ENCODE measurements at places on chromosomes 1 and 21.

- DNase-seq: peak; percentile 87
These were observed 105.3 kb upstream of the SERBP1 start for GRCh38 chr1:67535474-67535873.

DNA sequence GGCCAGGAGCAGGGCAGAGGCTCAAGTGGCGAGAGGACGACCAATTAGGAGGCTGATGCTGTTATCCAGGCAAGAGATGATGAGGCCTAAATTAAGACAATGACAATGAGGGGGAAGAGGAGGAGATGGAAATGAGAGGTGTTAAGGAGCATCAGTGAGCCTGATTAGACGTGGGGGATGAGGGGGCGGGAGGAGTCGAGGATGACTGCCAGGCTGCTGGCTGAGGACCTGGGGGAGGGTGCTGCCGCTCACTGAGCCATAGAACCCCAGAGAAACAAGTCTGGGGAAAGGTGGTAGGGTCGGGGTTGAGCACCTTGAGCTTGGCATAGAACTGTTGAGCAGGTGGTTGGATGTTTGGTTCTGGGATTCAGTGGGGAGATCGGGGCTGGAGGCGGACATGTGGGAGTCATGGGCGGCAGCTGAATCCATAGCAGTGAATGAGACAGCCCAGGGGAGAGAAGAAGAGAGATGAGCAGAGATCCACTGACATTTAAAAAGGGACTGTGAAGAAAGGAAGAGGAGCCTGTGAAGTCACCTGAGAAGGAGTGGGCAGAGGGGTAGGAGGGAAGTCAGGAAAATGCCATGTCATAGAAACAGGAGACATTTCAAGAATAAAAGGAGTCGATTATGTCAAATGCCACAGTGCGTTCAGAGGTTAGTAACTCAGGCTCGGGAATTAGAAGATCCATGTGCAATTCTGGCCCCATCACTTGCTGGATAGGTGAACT, 28.5 kb downstream of the DLGAP3 start:
- no peak for DNase-seq

GRCh38 chr1:47436304-47436978, 1.4 kb upstream of the FOXD2 start:
- peak; percentile 65 for DNase-seq

- DNase-seq: no peak
These were observed 9.1 kb downstream of the EXO1 start for GRCh38 chr1:241857131-241857530.

GRCh38 chr1:100736746-100737145, 17.2 kb downstream of the VCAM1 start:
- DNase-seq: peak; percentile 83

- peak; percentile 72 for DNase-seq
These were observed 53.0 kb downstream of the DMRTB1 start for GRCh38 chr1:53511933-53512806.

DNA sequence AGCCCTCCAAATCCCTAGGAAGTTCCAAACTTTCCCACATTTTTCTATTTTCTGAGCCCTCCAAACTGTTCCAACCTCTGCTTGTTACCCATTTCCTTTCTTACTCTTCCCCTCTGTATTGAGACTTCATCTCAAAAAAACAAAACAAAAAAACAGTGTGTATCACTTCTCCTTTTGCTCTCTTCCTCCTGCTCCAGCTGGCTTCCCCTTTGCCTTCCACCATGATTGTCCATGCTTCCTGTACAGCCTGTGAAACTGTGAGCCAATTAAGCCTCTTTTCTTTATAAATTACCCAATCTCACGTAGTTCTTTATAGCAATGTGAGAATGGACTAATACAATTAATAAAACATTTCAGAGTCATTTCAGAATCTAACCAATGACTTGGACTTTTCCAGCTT, 69.6 kb upstream of the KRTAP19-8 start:
- no peak for DNase-seq

DNA sequence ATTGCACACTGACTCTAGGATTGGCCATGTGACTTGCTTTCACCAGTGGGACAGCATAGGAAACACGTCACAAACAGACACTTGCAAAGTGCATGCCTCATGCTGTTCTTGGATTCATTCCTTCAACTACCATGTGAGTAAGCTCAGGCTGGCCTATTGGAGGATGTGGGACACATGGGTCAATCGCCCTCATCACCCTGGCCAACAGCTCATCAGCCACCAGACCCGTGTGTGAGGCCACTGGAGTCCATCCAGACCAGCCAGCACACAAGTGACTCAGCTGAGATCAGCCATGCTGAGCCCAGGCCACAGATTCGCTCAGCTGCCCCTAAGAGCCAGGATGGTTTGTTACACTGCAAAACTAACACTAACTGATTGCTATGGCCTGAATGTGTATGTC, 216.1 kb upstream of the GRIK3 start:
- DNase-seq: peak; percentile 13

DNA sequence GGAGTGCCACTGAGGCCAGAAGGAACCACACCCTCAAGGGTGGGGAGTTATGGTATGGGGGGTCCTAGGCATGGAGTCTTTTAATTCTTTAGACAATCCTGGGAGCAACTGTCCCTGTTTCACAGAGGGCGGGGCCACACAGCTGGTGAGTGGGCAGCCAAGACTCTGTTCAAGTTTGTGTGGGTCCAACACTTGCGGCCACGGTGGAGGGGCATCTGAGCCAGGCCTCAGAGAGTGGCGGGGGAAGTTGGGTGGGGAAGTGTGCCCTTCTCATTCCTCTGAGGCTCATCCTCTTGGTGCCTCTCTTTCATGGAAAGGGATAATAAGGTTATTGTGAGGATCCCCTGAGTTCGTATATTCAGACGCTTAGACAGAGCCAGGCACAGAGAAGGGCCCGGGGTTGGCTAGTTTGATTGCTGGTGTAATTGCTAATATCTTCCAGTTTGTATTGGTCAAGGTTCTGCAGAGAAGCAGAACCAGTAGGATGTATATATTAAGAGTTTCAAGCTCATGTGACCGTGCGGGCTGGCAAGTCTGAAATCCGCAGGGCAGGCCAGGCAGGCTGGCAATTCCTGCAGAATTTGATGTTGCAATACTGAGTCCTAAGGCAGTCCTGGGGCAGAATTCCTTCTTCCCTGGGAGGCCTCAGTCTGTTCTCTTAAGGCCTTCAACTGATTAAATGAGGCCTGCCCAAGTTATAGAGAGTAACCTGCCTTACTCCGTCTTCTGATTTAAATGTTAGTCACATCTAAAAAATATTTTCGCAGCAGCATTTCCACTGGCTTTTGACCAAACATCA, 15.9 kb downstream of the PCSK9 start:
- DNase-seq: no peak

All from IMR-90 (cell line).